ENCODE measurements at places on chromosomes 4 and X.
A peak's percentile ranks its signal among the peaks of the same experiment; 100 is the strongest.

- no peak for DNase-seq
Observed at GRCh38 chr4:173537613-173538147, 7.7 kb upstream of the HAND2 start.

DNA sequence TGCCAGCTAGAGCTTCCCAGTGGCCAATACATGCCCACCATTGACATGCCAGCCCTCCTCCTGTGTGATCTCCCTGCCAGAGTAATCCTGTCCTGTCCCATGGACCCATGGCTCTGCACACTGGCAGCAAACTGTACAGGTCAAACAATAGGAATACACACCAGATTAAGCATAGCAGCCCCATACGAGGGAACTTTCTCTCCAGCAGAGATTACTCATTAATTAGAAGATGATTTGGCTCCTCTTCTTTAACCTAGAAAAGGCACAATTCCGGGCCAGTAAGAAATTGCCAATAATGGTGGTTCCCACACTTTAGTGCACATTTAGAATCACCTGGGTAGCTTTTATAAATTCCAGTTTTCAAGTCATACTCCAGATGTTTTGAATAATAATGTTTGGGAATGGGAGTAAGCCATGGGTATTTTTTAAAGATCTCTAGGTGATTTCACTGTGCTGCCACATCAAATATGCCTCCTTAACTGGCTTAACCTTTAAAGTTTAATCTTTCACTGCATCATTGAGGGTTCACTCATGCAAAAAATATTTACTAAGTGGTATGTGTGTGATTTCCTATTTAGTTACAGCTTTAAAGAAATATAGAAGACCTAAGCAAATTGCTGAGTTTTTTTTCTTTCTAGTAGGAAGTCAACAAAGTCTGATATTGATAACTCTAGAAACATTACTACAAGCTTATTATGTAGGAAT is 277.6 kb upstream of the NWD2 start:
- DNase-seq = no peak

- DNase-seq = no peak
Observed at GRCh38 chr4:122456231-122457116, at the start of gene IL2. TSS of gene IL2 (minus strand) at chr4:122456725. CDS start at chr4:122456440, 285 bp downstream.

- peak; percentile 19 for DNase-seq
Observed at GRCh38 chr4:82900066-82900410, 497 bp upstream of the THAP9 start.

DNA sequence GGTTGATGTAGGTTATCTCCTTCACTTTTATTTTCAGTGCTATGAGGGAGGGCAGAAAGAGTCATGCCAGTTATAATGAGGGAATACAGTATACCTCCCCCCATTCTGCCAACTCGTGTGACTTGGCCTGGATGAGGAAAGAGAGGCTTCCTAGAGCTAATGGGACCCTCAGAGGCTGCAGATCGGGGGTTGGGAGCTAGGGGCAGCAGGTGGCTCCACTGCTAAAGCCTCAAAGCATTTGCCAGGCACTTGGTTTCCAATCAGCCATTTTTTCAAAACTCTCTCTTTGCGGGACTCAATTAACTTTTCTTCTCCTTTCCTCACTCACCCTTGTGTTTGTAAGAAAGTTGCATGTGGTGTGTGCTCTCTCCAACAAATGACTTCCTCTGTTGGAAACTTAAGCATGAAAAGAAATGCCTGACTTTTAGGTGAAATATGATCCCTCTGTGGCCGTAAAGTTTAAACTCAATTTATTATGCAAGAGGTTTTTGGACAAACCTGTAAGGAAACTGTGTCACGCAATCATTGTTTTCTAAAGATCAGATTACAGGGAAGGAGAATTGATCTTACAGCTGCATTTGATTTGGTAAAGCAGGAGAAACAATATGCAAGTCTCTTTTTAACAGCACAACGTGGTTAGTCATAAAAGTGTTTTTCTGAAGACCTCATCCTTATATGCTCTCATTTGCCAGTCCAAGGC is 7.0 kb downstream of the SFRP2 start:
- no peak for DNase-seq

DNA sequence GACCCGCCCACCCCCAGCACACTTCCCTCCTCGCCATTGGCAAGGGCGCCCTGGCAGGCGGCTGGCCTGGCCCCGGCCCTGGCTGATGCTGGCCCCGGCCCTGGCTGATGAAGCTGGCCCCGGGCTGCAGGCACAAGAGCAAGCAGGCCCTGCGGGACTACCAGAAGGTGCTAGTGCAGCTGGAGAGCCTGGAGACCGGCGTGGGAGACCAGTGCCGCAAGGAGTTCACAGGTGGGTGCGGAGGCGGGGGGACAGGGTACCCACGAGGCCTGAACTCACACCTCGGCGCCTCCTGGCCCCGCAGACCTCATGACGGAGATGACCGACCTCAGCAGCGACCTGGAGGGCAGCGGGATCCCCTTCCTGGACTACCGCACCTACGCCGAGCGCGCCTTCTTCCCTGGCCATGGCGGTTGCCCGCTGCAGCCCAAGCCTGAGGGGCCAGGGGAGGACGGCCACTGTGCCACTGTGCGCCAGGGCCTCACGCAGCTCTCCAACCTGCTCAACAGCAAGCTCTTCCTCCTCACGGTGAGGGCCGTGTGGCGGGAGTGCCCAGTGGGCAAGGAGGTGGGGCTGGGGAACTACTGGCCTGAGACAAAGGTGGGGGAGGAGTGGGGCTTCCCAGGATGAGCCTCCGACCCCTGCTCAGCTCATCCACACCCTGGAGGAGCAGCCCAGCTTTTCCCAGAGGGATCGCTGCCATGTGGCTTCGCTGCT is 6.1 kb upstream of the SRPK3 start:
- DNase-seq = no peak

DNA sequence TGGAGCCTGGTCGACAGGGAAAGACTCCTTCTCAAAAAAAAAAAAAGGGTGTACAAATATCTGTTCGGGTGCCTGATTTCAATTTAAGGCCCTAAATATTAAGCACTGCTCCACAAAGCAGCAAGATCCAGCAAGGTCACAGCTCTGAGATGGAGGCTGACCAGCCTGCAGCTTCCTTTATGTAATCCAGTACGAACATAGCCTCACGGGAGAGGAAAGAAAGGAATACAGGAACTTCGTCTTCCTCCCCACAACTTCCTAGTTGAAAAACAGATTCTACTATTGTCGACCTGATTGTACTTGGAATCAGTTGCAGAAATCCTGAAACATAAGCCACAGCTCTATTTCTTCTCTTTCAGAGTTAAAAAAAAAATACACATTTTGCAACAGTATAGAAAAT is 53.5 kb upstream of the TBC1D9 start:
- no peak for DNase-seq

- DNase-seq = peak; percentile 13
Observed at GRCh38 chr4:148061795-148062194, 329.9 kb downstream of the ARHGAP10 start.

DNA sequence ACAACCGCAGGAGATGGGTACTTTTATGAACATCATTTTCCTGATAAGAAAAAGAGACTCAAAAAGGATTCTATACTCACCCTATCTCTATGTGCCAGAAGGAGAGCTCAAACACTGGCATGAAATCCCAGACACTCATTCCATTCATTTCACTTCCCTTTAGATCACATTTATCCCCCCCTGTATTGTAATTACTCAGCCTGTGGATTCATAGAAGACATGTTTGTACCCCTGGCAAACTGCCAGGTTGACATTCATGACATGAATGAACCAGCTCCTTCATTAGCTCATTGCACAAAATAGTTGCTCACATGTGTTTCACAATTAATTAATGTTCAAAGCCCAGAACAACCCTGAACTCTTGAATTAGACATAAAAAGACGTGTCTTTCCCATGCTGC is 4.9 kb downstream of the SMR3A start:
- DNase-seq = no peak

GRCh38 chrX:151703487-151703886 is 8.2 kb downstream of the PRRG3 start:
- DNase-seq = peak; percentile 77

DNA sequence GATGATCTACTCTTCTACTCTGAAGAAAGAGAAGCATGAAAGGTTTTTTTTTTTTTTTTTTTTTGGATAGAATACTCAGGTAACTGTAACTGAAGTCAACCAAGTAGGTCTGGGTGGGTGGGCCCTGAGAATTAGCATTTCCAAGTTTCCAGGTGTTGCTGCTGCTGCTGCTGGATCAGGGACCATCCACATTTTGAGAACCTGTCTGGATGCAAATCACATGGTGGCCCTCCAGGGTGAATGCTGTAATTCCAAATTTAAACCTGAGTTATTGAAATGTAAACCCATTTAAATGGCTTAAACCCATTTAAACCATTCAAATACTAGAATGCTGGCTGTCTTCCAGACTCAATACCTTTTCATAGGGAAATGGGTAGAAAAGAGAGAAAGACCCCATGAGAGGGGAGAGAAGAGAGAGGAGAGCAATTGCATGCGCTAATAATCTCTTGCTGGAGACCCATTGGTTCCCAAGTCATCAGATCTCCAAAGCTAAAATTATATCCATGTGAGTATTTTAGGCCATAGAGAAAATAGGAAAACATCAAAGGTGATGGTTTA is 17.6 kb downstream of the SUPT20HL1 start:
- no peak for DNase-seq

- peak; percentile 41 for DNase-seq
Observed at GRCh38 chr4:169009286-169010124, 550 bp downstream of the CBR4 start.

GRCh38 chr4:15100994-15101695 is 98.9 kb downstream of the CPEB2 start:
- DNase-seq = no peak

GRCh38 chrX:47366041-47366722 is 4.2 kb upstream of the ZNF157 start:
- peak; percentile 83 for DNase-seq

- peak; percentile 21 for DNase-seq
Observed at GRCh38 chr4:38743866-38744265, 38.9 kb downstream of the TLR10 start.

DNA sequence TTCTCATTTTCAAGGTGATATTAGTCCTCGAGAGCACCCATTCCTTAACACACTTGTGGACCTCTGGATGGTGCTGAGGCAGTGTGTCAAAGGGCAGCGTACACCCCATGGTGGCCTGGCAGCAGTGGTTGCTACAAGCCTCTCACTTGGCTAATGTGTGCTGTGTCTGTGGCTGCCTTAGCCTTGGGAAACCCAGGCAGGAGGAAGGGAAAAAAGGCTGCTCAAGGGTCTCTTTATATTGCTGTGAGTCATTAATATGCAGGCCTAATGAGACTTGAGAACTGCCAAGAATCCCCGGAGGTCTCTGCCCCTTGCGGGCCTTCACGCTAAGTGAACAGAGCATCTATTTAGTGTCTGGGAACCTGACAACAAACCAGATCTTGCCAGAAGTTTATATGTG is 7.0 kb downstream of the PCDH10 start:
- no peak for DNase-seq

- DNase-seq = no peak
Observed at GRCh38 chrX:64205441-64205734, at the start of gene AMER1. TSS of gene AMER1 (minus strand) at chrX:64205708. CDS start at chrX:64193286, 12,422 bp downstream.

- DNase-seq = no peak
Observed at GRCh38 chrX:42715701-42716262, 62.2 kb downstream of the PPP1R2C start.

DNA sequence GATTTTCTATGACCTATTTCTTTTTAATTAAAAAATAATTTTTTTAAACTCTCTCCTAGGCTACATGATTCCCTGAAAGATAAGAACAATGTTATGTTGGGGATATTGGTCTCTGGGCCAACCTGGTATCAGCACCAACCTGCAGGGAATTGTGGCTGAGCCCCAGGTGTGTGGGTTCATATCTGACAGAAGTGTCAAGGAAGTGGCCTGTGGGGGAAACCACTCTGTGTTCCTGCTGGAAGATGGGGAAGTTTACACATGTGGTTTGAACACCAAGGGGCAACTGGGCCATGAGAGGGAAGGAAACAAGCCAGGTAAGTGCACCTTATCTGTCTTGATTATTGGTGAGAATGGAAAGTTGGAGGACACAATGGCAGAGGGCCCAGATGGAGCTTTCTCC is 13.5 kb downstream of the HERC3 start:
- no peak for DNase-seq

DNA sequence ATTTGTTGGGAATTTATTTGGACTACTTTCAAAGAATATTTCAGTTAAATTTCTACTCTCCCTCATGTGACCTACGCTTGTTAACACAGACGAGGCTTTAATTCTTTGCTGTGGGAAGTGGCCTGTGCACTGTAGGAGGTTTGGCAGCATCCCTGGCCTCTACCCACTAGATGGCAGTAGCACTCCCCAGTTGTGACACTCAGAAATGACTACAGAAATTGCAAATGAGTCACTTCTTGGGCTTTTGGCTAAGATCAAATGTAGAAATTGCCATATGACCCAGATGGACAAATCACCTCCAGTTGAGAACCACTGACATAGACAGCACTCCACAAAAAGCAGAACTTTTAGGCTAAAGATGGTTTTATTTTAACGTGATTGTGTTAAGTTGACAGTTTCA is 22.1 kb downstream of the PIR start:
- peak; percentile 13 for DNase-seq

DNA sequence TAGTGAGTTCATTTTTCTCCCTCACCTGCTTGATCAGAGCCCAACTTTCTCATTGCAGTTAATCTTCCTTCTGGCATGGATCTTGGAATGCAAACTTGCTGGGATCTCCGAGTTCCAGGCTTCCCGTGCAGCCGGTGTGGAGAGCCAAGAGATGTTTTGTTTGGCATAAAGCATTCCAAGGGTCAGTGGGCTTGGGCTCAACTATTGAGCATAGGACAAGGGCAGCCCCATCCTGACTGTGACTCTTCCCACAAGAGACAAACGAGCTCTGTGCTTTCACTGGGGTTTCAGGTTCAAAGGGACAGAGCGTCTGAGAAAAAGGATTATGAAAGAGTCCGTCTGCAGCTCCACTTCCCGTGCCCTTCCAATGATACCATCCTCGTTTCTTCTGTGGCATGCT is 10.5 kb downstream of the TLR7 start:
- no peak for DNase-seq

- peak; percentile 62 for DNase-seq
Observed at GRCh38 chr4:90187148-90187884, 60.1 kb downstream of the CCSER1 start.

- DNase-seq = no peak
Observed at GRCh38 chr4:24473309-24473721, 111.0 kb downstream of the DHX15 start.

DNA sequence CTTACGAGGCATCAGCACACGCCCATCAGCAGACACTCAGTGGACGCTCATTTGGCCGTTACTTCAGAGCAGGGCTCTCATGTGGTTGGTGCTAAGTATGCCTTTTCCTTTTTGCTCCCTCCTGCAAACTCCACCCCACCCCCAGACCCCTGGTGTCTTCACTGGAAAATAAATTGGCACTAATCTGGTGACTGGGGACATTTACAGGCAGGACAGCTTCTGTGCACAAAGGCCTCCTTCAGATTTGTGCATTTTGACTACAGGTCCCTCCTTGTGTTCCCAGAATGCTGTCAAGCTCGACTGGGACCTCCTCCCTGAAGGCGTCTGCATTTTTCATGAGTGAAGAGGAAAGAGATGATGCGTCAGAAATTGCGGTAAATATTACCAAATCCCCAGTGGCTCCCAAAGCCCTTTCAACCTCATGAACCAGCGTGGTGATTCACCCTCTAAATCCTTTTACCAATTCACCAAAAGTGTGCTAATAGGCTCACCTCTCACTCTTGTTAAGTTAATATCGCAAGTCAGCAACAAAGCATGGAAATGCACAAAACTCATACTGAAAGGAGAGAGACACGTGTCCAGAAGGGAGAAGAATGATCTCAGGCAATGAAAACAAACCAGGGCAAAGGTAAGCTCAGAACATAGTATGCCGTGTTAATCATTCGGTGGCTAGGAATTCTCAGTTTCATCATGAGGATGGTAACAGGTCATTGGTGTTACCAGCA is 119.0 kb downstream of the NKX6-1 start:
- DNase-seq = no peak

- no peak for DNase-seq
Observed at GRCh38 chr4:152660526-152660925, 19.3 kb downstream of the TMEM154 start.
